Hippocampal formation (tissue), 2 donors: ENCODE measurements at places on chromosomes 4 and X.
A peak's percentile ranks its signal among the peaks of the same experiment; 100 is the strongest.

GRCh38 chr4:68572653-68573170, 3.4 kb downstream of the UGT2B17 start:
- no peak for DNase-seq

GRCh38 chr4:66097218-66097617, 426.9 kb upstream of the EPHA5 start:
- no peak for DNase-seq

DNA sequence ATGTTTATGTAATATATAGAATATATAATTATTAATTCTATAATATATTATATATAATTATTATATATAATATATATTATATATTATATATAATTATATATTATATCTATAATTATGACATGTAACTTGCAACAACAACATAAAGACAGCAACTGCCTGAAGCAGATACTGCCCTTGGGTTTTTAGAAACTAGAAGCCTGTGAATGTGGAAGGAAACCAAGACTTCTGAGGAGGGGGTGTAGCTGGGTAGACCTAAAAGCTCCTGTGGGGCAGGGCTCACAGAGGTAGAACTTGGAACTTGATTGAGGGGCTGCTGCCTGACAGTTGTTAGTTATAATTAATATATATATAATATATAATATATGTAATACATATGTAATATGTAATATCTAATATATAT, 167.2 kb upstream of the SLIT2 start:
- DNase-seq: no peak

DNA sequence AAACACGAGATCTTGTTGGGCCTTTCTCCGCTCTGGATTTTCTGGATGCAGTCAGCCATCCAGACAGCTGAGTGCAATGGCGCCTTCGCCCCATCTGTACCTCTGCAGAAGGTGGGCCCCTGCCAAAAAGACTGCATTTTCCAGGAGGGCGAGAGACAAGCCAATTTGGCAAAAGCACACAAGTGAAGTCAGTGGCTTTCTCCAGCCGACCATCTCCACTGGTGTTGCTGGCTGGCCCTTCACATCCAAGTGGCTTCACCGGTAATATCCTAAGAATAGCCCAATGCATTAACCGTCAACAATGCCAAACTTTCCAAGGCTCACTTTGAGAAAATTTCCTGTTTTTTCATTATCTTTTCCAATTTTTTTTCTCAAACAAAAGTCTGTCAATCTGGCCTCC, 96.2 kb upstream of the MXRA5 start:
- DNase-seq: no peak

GRCh38 chrX:23332888-23333821, 1.5 kb upstream of the PTCHD1 start:
- no peak for DNase-seq

DNA sequence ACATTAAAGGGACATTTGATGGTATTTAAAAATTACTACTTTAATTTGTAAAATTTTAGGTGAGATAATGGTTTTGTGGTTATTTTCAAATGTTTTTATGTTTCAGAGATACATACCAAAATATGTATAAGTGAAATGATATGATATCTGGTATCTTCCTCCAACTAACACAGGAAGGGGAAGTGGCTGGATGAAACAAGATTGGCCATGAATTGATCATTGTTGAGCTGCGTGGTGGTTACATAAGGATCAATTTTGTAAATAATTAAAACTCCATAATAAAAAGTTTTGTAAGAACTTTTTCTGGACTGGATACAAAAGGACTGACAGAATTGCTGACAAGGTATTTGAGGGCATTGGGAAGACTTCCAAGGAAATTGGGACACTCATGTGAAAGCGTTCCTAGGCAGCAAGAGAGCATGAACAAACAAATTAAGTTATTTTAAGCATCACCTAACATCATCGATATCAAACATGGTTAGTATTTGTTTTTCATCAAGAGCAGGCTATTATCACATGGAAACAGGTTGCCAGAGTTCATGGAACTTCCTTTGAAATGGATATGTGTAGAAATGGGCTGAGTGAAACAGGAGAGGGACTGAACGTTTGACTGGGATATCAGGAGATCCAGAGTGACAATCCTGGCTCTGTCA, 4.4 kb upstream of the PGM2 start:
- DNase-seq: no peak

- no peak for DNase-seq
Observed at GRCh38 chr4:146450524-146450923, 71.2 kb downstream of the SLC10A7 start.

- DNase-seq: no peak
Observed at GRCh38 chr4:5798462-5798861, 87.5 kb downstream of the EVC start.

DNA sequence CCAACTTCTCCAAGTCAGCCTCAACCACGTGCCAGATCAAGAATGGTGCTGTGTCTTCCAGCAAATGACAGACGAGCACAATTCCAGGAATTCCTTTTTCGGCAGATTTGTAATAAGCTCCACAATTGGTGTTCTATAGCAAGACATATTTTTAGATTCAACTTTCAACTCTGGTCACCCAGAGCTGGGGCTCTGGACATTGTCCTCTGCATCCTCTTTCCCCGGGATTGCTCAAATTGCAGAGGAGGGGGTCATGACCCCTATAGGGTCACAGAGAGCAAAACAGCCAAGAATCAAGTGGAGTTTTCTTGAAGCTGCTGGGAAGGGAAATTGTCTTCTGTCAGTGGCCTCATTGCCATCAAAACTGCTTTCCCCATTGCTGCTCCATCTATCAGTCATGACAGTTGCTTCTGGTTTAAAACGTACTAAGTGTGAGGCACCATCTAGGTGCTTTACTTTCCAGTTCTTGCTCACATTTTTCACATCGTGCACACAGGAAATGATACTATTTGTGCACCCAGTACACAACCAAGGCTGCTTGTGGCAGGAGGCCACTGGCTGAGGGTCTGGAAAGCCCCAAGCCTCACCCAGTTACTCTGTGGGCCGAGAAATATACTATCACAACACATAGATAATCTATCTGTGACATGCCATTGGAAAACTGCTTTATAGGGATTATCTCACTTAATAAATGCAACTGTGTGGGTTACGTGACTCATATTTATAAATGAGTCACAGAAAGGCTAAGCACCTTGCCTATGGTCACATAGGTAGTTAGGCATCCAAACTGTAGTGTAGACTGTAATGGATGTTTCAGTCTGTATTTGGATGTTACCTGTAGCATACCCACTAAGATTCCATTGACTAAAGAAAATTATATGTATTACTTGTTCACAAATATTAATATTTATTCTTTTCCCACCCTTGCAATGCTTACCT, 91.7 kb upstream of the PHOX2B start:
- DNase-seq: no peak

DNA sequence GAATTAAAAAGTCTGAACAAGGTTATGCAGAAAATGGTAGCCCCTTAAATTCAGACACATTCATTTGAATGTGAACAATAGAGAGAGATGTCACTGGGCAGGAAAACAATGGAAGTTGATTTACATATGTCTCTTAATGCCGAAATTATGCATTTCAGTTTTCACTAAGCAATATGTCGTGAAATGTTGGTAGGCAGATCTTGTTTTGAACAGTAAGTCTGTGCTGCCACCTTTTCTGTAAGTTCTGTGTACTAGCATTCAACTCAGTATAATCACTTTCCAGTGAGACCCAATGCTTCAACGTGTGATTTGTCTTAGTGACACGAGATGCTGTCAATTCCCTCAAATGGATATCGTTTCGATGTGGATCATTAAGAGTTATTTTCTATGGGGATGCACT, 222.7 kb upstream of the VCX3A start:
- DNase-seq: no peak

DNA sequence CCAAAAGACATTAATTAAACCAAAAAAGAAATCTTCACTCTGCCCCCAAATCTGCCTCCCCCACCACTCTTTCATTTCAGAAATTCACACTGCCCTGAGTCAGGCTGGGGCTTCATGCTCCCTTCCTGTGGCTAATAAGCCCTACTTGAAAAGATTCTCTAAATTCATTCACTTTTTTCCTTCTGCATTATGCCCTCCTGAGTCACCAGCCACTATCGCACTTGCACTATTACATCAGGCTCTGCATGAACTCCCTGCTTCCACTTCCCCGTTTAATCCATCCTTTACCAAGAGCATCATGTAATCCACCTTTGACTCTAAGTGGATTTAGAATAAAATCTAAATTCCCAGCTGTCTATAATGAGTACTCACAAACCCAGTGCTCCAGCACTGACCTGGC, 295.4 kb upstream of the KLF3 start:
- DNase-seq: no peak

- DNase-seq: no peak
Observed at GRCh38 chr4:101295691-101296090, 51.6 kb downstream of the PPP3CA start.

DNA sequence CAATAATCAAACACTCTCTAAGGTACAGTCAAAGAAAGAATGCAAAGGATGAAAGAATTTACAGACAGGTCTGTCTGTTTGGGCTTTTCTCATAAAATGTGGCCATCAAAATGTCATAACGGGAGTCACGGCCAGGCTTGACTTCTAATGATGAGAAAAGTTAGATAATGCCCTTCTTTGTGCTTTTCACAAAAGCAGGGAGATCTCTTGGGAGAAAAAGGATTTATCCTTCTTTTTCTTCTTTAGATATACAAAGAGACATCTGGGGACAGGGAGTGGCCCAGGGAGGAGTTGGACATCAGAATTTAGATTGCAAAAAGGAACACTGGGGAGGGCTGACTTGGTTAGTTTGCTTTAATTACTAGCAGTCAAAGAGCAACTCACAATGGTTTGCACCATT, 93.1 kb downstream of the SLC39A8 start:
- no peak for DNase-seq

DNA sequence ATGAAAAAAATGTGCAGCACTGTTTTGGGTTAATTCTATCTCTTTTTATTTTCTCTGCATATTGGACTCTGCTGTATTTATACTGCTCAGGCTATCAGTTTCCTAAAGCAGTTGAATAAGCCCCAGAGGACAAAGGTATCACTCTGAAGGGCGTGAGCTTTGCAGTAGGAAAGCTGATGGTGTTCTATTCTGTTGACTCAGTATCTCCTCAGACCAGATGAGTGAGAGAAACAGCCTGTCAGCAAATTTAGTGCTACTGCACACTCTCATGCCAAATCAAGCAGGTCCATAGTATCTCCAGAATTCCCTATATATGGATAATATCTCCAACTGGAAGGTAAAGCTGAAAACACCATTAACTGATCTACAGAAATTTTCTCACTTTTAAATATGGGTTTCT, 132.3 kb upstream of the UGT8 start:
- DNase-seq: no peak

- no peak for DNase-seq
Observed at GRCh38 chrX:2901367-2902036, 27.6 kb downstream of the ARSD start.

DNA sequence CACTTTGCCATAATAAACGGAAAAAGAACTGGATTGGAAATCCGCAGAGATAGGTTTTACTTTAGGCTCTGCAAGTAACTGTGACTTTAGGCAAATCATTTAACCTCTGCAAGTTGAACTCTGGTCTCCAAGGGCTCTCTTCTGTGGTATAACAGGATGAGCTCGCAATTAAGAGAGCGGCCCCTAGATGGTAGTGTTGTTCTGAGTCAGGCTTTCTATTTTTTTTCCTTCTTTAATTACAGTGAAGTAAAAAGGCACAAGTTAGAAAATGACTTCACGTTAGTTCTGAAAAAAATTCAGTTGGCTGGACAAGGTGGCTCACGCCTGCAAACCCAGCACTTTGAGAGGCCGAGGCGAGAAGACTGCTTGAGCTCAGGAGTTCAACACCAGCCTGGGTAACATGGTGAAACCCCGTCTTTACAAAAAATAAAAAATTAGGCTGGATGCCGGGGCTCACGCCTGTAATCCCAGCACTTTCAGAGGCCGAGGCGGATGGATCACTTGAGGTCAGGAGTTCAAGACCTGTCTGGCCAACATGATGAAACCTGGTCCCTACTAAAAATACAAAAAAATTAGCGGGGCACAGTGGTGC, 18.0 kb downstream of the RPS3A start:
- DNase-seq: peak; percentile 29

GRCh38 chr4:63541828-63542227, 867.4 kb downstream of the TECRL start:
- no peak for DNase-seq

DNA sequence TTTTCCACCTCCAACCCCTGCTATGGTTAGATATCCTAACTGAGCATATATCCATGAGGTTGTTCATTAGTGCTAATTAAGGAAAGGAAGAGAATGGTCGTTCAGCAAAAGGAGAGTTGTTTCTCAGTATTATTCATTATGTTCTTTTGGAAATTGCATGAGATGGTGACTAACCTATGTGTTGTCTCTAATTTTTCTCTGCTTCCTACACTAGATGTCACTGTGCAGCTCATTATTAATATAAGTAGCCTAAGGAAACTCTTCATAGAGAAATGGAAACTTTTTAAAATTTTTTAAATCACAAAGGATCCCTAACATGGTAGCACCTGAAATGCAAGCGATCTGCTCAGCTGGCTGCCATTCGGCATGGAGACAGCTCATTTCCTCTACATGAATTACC, 67.7 kb upstream of the FAM9A start:
- peak; percentile 17 for DNase-seq

DNA sequence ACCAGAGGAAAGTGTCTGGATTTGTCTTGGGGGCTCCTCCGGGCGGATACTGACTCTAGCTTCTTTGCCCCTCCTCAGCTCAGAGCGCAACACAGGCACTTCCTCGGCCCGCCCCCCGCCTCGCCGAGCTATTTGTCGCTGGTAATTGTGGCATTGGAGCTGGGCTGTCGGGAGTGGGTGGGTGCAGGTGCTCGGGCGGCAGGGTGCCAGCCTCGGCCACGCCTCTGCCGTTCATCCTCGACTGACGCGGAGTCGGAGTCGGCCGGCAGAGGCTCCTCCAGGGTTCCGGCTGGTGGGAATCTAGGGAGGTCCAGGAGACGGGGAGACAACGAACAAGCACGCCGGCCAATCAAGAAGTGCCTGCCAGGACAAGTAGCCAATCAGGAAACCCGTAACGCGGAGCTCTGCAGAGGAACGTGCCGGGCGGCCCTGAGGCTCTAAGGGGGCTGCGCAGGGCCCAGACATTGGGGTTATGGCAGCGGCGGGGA, 3.9 kb upstream of the SYN1 start:
- peak; percentile 10 for DNase-seq

GRCh38 chr4:105520819-105521790, 31.3 kb upstream of the ARHGEF38 start:
- no peak for DNase-seq

DNA sequence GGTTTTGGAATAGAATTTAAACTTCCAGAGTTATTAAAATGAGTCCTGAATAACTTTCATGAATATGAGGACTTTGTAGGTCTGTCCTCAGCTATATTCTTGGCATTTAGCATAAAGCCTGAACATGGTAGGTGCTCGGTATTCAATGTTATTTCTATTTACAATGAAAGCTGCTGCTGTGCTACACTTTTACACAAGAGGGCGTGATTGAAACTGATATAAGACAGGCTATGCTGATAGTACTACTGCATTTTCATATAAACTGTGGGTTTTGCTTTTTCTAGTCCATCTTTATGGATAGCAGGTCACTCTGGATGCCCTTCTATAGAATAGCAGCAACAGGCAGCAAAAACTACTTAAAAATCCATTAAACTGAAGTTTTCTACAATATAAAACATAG, 12.3 kb upstream of the GNPDA2 start:
- no peak for DNase-seq
